ENCODE measurements at places on chromosomes 1 and 21.
A peak's percentile ranks its signal among the peaks of the same experiment; 100 is the strongest.

- no peak for DNase-seq
These were observed 1560.3 kb downstream of the MRPL39 start for GRCh38 chr21:24046829-24047443.

- no peak for DNase-seq
These were observed 18.4 kb upstream of the FRRS1 start for GRCh38 chr1:99784809-99785255.

DNA sequence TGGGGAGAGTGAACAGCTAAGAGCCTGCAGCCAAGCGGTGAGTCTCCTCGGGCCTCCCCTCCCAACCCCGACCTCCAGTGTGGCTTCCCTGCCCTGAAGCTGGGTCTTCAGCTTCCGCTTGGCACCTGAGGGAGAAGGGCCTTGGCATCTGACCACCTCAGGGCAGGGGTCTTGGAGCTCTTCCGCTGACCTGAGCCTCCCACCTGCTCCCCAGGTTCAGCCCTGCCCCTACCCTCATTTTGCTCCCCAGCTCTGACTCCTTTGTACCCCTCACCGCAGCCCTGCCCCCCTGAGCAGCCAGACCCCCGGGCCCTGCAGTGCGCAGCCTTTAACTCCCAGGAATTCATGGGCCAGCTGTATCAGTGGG lies 4.9 kb downstream of the ADAMTSL4 start:
- DNase-seq, result no peak

GRCh38 chr1:150352866-150353265 lies 11.1 kb upstream of the RPRD2 start:
- DNase-seq, result no peak

DNA sequence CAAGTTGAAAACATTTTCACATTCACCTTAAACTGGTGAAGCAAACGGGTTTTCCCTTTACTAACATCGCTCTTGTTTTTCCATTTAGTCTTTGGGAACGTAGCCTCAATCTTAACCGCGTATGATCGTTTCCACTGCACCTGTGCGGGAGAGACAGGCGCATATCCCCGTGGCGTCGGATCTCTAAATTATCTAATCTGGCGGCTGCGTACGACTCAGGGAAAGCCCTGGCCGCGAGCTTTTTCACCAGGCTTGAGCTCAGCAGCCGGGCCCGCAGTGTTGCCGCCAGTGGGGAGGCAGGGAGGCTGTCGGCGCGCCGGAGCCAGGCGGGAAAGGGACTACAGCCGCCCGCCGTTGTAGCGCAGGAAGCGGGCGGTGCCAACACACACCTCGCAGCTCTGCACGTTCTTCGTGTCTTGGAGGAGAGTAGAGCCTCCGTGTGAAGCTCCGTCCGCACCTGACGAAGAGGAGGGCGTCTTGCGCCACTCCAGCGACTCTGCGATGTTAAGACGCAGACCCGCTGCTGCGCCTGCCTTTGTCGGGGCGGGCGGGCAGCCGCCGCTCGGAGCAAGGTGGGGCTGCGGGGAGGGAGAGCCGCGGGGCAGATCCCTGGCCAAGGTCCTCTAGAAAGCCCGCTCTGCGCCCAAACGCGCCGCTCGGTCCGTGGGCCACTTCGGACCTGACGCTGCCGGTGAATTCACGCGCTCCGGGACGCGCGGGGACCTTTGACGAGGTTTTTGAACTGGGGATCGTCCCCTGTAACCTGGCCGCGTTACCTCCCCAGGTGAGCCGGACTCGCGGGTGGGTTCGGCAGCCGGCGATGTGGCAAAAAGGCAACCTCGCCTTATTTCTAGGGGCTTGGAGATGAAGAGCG lies 18.5 kb upstream of the TBX15 start:
- DNase-seq, result no peak

GRCh38 chr1:10779201-10779600 lies 17.2 kb downstream of the CASZ1 start:
- DNase-seq, result no peak

GRCh38 chr21:42175110-42175710 lies 43.7 kb upstream of the ABCG1 start:
- no peak for DNase-seq

DNA sequence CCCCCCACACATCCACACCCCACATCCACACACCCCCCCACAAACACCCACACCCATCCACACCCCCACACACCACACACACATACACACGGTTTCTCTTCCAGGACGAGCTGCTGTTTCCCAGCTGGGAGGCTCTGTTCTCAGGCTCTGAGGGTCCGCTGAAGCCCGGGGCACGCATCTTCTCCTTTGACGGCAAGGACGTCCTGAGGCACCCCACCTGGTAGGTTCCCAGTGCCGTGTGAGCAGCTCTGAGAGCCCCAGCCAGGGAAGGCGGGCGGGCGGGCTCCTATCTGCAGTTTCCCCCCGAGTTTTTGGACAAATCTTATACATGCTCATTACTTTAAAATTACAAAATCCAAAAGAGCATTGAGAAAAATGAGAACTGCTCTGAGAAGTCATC lies 31.2 kb downstream of the SLC19A1 start:
- DNase-seq, result no peak

DNA sequence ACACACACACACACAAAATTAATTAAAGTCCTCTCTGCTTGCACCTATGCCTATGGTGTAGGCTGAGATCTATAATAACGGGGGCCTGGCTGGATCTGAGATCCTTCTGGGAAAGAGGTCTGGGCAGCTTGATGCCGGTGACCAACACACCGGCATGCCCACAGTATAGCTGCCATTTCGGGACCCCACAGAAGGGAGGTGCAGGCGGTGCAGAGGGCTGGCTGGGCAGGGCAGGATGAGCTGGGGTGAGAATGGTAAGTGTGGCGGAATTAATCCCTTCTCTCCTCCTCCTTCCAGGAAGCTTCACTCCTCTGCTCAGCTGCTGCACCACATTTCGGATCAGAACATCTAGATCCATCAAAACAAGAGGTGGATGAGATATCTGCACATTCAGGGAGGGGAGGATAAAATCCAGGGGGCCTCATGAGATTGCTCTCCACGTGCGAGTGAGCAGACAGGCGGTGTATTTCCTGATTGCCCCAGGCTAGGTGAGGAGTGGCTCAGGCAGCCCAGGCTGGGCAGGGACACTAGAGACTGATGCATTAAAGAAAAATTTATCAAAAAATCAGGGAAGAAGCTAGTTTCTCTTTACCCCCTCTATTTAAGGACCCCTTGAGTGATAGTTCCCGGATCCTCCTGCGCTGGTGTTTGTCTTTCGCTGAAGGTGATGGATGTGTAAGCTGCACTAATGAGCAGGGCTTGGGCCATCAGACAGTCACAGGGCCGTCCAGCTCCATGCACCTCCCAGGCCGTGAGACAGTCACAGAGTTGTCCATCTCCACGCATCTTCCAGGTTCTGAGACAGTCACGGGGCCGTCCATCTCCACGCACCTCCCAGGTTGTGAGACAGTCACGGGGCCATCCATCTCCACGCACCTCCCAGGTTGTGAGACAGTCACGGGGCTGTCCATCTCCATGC lies 449.9 kb downstream of the PTPRU start:
- no peak for DNase-seq

GRCh38 chr1:28232558-28233263 lies at the start of gene DNAJC8:
DNAJC8 (minus strand) TSS chr1:28233029; CDS start chr1:28232998, 31 bp downstream.
- no peak for DNase-seq

DNA sequence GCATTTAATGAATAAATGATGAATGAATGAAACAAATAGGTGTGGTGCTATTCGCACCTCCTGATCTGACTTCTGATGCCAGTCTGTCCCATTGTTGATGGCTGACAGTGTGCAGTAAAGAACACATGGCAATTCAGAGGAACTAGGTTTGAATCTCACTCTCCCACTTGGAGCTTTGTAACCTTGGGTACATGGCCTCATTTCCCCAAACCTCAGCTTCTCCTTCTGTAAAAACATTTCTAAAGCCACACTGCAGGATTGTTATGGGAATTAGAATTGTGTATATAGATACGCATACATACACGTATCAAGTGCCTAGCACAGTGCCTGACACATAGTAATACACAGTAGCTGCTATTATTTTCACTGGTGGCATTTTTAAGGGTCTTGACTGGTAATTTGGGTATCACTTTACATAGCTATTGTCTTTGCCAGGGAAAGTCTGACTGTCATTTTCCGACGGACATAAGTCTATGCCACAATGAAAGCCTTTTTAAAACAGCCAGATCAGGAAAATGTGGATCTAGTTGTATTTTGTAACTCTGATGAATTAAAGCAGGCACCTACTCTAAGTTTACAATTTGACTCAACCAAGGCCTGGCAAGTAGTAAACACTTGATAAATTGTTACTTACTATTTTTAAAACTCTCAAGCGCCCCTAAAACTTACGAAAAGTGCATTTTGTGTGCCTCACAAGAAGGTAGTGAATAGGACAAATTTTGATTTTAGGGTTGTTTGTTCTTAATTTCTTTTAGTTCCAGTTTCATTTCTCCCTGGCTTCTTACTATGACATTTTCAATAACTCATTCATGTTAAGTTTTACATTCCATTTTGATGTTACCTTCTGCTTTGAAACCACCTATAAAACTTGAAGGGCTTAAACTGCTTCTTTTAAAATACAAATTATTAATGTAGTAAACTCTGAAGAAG lies 164.4 kb downstream of the SDCCAG8 start:
- no peak for DNase-seq

DNA sequence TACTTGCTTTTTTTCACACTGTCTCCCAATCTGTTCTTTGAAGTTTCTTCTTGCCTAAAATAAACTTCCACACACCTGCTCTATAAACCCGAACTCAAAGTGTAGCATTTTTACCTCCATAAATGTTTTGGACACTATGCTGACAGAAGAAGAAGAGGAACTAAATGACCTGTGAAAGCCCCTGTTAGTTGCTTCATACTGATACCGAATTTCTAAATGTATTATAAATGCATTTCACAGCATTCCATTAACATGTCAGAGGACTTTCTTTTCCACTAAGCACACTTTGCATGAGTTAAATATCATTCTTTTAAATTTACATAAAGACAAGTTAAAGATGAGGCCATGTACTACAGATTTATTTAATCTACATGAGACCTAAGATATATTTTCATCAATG lies 281.0 kb downstream of the SMYD3 start:
- no peak for DNase-seq

DNA sequence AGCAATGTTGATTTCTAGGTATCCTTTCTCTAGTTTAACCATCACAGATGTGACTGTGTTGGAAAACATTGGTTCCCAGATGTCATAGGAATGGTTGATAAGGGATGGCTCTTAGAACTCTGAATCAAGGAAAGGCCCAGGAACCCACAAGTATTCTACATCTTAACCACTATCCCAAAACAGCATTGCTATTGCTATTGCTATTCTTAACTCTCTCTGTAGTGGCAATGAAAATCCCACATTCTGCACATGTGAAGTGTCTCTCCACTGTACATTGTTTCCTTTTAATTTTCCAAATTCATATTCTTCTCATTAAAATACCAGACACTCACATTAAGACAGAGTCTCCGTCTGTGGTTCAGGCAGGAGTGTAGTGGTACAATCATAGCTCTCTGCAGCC lies 420.4 kb upstream of the RUNX1 start:
- DNase-seq, result peak; percentile 37

DNA sequence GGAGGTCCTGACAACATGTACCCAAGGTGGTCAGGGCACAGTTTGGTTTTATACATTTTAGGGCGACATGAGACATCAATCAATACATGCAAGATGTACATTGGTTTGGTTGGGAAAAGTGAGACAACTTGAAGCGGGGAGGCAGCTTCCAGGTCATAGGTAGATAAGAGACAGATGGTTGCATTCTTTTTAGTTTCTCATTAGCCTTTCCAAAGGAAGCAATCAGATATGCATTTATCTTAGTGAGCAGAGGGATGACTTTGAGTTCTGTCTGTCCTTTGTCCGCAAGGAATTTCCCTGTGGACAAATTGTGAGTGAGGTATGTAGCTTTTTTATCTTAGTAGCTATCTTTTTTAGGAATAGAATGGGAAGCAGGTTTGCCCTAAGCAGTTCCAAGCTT lies 10.5 kb upstream of the RBM15 start:
- DNase-seq, result no peak

DNA sequence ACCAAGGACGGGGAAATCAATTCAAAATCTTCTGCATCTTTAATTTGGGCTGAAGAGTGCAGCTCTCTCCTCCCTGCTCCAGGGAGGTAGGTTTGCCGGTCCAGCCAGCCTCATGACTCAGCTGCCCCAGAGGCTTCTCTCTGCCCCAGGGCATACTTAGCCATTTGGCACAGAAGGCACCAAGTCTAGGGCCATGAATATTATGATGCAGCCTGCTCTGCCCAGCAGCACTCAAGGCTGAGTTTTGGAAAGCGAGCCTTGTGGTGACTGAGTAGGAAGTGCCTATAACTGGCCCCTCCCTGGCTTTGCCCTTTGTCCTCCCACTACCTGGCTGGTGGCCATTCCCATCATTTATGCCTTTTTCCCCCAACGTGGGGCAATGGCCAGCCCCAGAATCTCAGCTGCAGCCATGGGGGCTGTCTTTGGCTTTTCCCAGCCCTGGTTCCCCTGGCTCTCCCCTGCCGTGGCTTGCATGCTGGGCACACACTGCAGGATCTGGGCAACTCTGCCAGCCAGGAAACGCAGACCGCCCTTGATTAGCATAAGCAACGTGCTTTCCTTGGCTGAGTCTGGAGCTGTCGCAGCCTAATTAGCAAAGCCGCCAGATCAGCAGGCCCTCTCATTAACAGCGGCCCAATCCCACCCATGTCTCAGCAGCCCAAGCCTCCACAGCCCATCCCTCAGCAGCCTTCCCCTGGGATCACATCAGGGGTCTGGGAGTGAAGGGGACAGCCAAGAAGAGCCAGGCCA lies 258.6 kb upstream of the TMEM51 start:
- DNase-seq, result no peak

DNA sequence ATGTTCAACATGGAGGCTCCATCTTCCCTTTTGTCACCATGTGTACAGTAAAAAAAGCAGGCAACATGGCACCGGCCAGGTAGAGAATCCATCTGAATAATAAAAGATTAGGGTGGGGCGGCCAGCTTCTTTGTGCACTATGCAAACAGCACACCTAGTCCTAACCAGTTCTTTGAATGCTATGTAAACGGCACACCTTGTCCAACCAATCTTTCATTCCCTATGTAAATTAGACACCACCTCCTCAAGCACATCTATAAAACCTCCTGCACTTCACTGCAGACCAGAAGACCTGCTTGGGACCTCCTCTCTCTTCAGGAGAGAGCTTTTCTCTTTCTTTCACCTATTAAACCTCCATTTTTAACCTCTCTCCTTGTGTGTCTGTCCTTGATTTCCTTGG lies 28.2 kb downstream of the TFB2M start:
- DNase-seq, result no peak

GRCh38 chr1:222107267-222107666 lies 365.4 kb upstream of the DUSP10 start:
- DNase-seq, result no peak

DNA sequence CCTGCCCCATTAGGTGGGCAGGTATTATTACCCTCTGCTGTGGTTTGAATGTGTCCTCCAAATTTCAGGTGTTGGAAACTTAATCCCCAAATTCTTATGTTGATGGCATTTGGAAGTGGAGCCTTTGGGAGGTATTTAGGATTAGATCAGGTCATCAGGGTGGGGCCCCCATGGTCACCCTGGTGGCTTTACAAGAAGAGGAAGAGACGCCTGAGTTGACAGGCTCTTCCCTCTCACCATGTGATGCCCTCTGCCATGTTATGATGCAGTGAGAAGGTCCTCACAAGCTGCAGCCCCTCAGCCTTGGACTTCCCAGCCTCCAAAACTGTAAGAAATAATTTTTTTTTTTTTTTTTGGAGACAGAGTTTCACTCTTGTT lies 8.8 kb upstream of the THEMIS2 start:
- DNase-seq, result no peak

Data from AG04449 (cell line).